Cortex of kidney (tissue), 1 donor: ENCODE measurements at places on chromosomes 3 and 15.

GRCh38 chr15:56653787-56654186, 79.5 kb downstream of the ZNF280D start:
- no peak for DNase-seq

GRCh38 chr3:8767667-8768363, 1.6 kb downstream of the OXTR start:
- DNase-seq = no peak

DNA sequence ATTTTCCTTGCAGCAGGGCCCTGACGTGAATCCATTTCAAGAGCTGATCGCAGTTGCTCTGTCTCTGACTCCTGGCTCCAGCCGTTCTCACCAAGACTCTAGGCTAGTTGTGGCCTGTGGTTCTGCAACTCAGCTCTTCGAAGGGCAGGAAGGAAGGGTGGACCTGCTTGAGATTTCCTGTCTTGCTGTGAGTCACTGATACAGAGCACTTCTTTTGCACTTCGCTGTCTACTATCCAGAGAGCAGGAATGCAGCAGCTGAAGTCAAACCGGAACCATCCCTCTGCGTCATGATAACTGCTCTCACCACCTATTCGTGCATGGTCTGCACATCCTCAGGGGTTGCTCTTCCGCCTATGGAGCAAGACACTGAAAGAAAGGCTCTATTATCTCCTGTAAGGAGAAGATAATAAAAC, 59.7 kb downstream of the RAP2B start:
- DNase-seq = no peak

- DNase-seq = no peak
Measured at GRCh38 chr15:29678504-29679034, 143.7 kb downstream of the TJP1 start.

GRCh38 chr3:102290241-102290640, 144.6 kb upstream of the ZPLD1 start:
- no peak for DNase-seq

GRCh38 chr15:78715434-78715833, 74.4 kb upstream of the CHRNB4 start:
- no peak for DNase-seq
